ENCODE measurements at places on chromosomes 12 and 14.

- DNase-seq = peak; percentile 17
These were observed 49.7 kb downstream of the FRS2 start for GRCh38 chr12:69519871-69520270.

DNA sequence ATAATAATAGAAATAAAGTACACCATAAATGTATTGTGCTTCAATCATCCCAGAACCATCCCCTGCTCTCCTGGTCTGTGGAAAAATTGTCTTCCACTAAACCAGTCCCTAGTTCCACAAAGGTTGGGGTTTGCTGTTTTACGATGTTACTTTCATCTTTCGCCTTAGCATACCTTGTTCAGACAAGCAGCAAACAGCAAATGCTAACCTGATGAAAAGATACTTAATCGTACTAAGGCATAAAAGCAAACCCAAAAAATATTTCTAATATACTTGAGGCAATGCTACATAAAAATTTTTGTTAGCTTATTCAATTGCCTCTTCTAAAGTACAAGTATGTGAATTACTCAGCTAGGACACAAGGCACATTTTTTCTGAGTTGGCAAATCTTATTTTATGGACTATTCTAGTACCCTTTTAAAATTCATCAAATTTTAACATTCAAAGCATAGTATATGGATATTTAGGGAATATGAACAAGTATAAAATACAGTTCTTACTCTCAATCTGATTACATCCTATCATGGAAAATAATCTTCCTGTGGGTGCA lies 97.1 kb upstream of the PLEKHG7 start:
- no peak for DNase-seq

GRCh38 chr12:45268672-45269411 lies 52.9 kb downstream of the ANO6 start:
- peak; percentile 3 for DNase-seq

GRCh38 chr12:13036881-13037280 lies 7.3 kb upstream of the FAM234B start:
- no peak for DNase-seq

DNA sequence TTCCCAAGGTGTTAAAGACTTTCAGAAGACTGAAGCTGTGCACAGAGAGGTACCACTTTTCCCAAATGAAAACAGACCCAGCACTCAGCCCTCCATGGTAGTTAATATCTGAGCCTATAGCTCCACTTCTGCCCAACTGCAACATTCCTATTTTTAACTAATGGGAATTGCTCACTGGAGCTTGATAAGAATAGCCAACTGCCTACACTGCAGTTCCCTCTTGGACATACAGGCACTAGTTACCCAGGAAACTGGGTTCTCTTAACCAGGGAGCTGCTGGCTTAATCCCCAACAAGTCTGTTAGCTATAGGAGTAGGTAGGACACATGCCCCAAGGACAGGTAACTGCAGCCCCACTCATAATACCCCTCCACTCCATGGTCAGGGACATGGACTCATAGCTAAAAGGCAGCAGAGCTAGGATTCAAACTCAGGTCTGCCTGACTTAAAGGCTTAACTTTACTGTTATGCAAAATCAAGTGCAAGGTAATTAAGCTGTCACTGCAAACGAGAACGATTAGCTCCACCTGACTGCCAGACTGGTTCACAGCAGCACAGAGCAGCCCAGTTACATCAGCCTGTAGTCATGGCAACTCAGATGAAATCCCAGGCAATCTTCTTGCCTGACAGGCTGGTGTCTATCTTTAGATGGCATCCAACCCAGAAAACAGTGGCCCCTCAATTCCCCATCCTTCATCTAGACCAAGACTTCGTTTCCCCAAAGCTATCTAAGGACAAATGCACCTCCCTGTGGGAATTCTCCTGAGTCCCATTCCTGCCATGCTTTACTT lies 77.1 kb upstream of the ACTN1 start:
- no peak for DNase-seq

Measured in activated CD4-positive, alpha-beta T cell treated with anti-CD3 and anti-CD28 coated beads, Interleukin-2, Interleukin-4, amounts not matched to agents 100 ng/mL and 50 ng/mL, durations not matched to agents 16 hours and 8 hours (primary cell).